ENCODE measurements at places on chromosomes 3 and 15.

DNA sequence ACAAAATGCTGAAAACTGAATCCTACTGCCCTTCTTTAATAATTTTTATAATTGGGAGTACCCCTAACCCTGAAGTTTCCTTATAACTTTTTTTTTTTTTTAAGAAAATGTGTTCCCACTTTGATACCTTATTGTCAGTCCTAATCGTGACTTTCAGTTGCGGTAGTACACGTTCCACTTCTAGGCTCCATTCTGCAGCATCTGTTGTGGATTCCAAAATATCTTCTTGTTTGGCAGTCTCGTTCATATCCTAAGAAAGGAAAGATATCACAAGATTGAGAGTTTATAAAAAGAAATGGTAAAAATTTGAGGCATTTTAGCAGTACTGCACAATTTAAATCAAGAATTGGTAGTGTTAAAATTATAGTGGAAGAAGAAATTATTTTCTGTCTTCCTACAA lies 30.8 kb downstream of the IFT57 start:
- DNase-seq, result no peak

GRCh38 chr15:100696452-100696851 lies 94.1 kb downstream of the ASB7 start:
- DNase-seq, result no peak

GRCh38 chr15:82231842-82232241 lies 30.7 kb downstream of the EFL1 start:
- no peak for DNase-seq

- DNase-seq, result no peak
Measured at GRCh38 chr15:32928876-32929275, 211.1 kb downstream of the GREM1 start.

GRCh38 chr3:60101621-60102020 lies 1051.8 kb upstream of the CFAP20DC start:
- DNase-seq, result no peak

DNA sequence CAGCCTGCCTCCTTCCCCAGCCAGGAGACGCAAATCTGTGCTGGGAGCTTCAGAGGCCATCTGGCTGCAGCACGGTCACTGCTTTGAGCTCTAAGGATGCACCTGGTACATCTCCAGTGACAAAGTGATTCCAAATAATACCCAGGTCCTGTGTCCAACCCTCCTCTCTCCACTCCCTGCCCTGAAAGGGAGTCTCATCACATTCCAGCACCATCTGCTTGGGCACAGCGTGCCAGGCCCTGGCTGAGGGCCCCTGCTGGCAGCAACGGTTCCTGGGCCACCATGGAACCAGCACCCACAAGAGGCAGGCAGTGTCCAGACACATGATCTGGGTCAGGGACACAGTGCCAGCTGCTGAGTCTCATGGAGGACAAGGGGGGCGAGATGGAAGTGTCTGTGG lies 81.3 kb downstream of the MTHFS start:
- DNase-seq, result no peak

DNA sequence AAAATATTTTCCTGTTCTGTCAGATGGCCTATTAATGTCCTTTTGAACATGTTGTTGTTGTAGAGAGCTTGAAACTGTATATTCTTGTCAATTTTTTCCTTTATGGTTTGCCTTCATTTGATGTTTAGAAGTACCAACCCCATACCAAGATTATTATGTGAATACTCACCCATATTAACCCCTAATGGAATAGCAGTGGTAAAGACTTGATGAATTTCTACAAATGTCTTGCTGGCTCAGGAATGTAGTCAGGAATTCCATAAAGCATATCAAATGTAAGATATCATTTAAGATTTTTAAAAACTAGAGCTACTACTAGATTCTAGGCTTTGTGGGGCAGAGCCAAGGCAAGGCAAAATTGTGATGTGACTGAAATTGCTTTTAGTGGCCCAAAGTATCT lies 30.0 kb downstream of the MYO5A start:
- no peak for DNase-seq

DNA sequence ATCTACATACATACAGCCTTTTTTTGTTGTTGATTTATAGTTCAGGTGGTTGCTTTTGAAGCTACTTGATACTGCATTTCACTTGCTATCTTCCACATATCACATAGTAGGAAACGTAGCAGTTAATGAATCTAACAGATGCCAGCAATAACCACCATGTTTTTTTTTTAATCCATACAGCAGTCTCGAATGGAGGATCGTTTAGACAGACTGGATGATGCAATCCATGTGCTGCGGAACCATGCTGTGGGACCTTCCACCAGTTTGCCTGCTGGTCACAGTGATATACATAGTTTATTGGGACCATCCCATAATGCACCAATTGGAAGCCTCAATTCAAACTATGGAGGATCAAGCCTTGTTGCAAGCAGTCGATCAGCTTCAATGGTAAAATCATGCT lies 123.2 kb upstream of the CGNL1 start:
- no peak for DNase-seq

- no peak for DNase-seq
Measured at GRCh38 chr3:81741216-81741615, 20.2 kb downstream of the GBE1 start.

GRCh38 chr15:76065245-76065644 lies 5.5 kb downstream of the TMEM266 start:
- DNase-seq, result no peak

DNA sequence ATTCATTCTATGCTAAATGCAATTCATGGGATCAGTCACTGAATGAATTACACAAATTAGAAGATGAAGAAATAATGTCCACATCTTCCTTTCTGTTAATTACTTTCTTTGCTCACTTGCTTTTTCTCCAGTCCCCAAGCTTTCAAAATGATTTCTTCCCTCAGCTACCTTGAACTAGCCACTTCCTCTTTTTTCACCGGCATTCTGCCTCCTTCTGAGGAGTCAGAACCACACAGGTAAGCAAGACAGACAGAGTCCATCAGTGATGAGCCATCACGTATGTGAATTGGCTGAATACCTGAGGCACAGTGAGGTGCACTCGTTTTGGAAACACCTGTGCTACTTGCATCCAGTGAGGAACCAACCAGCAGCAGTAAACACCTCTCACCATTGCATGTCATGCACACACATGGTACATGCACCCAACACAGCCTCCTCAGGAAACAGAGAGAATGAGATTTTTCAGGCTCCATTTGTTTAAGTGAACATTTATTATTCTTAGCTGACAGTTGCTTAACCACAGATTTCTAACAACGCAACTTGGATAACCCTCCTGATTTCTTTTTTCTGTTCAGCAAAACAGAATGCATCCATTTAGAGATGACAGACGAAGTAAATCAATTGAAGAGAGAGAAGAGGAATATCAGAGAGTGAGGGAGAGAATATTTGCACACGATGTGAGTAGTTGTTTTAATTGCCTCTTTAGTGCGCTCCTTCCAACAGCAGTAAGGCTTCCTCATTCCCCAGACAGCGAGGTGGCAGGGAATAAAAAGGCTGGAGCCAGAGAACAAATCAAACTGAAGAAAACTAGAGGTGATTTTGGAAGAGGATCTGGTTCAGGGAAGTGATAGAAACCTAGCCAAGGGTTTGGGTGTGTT lies 69.3 kb downstream of the ARPP21 start:
- no peak for DNase-seq

- DNase-seq, result no peak
Measured at GRCh38 chr3:160471892-160472291, 22.3 kb upstream of the TRIM59 start.

GRCh38 chr3:64687781-64688604 lies at the start of gene ADAMTS9:
TSS of gene ADAMTS9 (minus strand) at chr3:64688000. CDS start at chr3:64687657, 343 bp downstream.
- peak; percentile 88 for DNase-seq

DNA sequence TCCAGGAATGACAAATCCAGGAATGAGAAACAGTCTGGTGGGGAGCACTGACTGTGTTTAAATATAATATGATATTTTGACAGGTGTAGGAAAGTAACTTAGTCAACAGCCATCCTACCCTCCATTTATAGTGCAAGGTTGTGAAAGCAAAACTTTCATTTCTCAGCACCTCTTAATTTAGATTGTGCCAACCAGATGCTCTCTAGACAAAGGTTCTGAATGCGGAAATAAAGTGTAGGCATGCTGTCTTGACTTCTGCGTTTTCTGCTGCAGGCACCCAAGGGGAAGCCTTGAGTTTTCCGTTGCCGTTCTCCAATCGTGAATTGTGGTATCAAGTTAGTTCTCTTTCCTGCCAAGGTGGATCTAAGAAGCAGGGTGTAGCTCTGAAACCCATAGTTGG lies 261.9 kb upstream of the SUCLG2 start:
- no peak for DNase-seq

DNA sequence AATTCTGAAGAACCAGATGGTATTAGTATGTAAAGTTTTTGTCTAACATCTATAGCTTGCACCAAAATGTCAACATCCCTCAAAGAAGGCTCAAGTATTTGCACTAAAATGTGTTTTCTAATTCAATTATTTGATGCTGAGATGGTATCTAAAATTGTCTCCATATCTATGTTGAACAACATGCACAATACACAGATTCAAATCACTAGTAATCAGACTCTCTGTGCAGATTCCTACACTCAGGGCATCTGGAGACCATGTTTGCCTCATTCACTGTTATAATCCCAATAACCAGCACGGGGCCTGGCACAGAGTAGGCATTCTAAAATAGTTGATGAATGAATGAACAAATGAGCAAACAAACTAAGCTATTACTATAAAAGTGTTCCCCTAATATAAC lies 2.6 kb downstream of the FILIP1L start:
- no peak for DNase-seq

- DNase-seq, result no peak
Measured at GRCh38 chr15:57534281-57534680, 57.4 kb upstream of the MYZAP start.

DNA sequence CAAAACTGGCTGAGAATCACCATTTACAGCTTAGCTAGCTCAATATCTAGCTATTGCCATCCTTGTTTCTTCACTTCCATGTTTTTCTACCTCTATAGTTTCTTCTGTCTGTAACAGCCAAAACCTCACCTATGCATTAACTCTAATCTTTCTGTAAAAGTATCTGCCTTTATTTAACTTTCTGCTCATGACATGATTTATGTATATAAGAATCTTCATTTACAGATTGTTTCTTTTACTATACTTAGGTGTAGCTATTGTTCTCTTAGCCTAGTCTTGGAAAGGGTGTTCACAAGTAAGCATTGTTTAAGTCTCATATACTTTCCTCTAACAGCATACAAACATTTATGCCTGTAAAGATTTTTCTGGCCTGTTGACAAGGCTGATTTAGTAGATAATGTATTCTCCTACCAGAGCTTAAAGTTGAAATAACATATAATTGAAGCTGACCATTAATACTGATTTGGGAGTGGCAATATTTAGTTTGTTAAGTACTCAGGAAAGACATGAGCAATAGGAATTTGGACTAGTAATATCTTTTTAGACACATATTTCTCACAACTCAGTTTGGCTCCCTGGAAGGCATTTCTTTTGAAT lies 9.4 kb downstream of the FILIP1L start:
- no peak for DNase-seq

DNA sequence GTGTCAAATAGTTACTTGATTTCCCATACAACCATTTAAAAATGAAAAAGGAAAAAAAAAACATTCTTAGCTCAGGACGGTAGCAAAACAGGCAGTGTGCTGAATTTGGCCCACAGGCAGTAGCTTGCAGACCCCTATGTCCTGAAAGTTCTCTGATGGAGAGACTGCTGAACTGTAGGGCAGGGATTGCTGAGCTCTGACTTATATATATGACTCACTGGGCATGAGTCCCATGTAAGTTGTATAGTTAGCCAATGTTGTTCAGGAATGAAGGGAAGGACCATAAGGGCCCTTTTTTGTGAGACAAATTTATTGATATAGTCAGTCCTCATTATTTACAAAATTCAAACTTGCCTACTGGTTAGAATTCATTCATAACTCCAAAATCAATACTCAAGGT lies 36.9 kb upstream of the FRMD4B start:
- no peak for DNase-seq

DNA sequence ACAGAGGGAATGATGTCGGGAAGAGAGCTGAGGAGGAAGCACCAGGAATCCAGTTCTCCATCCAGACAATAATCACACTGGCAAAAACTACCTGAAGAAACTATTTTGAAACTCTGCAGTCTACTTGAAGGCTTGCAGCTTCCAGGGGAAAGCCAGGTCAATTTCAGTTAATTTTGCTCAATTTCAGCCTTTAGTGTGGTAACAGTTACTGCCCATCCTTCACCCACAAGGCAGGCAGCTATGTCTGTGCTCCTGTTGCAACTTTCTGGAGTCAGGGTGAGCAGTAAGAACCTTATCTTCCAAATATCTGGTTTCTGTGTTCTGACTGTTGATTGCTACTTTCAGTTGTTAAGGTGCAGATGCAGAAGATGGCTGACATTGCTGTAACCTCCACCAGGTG lies 221.7 kb downstream of the ADAMTS17 start:
- no peak for DNase-seq

- no peak for DNase-seq
Measured at GRCh38 chr15:58865425-58865880, 68.0 kb downstream of the SLTM start.

- DNase-seq, result no peak
Measured at GRCh38 chr3:70561796-70562195, 249.4 kb upstream of the MDFIC2 start.

GRCh38 chr3:127009531-127009930 lies 26.6 kb downstream of the PLXNA1 start:
- no peak for DNase-seq

DNA sequence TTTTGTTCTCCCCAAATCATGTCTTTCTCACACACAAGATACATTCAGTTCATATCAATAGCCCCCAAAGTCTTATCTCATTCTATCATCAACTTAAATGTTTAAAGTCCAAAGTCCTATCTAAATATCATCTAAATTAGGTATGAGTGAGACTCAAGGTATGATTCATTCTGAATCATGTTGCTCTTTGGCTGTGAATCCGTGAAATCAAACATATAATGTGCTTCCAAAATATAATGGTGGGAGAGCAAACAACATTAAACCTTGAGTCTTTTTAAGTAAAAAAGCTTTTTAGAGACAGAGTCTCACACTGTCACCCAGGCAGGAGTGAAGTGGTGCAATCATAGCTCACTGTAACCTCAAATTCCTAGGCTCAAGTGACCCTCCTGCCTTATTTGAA lies 139.1 kb downstream of the SAMMSON start:
- DNase-seq, result no peak

GRCh38 chr3:12993517-12994356 lies 79.5 kb downstream of the IQSEC1 start:
- peak; percentile 81 for DNase-seq

DNA sequence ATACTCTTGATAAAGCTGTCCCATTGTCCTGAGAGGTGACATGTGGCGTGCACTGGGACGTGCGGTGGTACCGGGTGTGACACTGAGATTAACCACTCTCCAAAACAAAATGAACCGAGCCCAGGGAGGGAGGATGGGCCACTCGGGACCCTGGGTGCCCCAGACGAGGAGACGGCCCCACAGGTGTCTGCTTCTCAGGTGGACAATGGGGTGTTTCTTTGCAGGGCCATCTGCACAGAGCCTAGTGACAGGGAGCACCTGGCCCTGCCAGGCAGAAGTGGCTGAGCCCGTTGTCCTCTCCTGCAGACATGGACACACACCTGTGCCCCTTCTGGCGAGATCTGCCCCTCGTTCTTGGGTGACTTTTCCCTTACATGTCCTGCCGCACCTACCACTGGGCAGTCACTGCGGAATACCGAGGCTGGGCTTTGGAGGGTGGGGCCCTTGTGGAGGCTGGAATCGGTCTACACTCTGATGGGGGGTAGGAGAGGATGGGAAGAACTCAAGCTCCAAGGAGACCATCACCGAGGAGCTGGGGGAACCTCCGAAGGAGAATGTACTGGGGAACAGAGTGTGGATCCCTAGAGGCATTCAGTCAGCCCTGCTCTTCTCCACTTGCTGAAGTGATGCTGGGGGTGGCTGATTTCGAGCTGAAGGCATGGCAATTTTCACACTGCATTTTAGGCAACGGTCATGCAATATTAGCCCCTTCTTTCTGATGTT lies 153.5 kb downstream of the ATP10A start:
- DNase-seq, result no peak

- DNase-seq, result no peak
Measured at GRCh38 chr3:16429086-16429485, 84.4 kb downstream of the RFTN1 start.
